Prostate gland (tissue), 2 donors: ENCODE measurements at places on chromosomes 11 and 22. TPM values are rescaled to one million over a fixed set of nuclear protein-coding genes. Genes with fewer than 3 reads are reported as not detected.
A peak's percentile ranks its signal among the peaks of the same experiment; 100 is the strongest.

The COX8A gene
- total RNA-seq: 1,196 TPM

- H3K27me3 ChIP-seq: no peaks in the 10 kb centered on the region
- no peak for DNase-seq
- no peaks in the 10 kb centered on the region for H3K4me1 ChIP-seq
- H3K36me3 ChIP-seq: peaks cover 2% of the 10 kb centered on the region
- H3K27ac ChIP-seq: peak overlapping the region; percentile 89
Observed at GRCh38 chr11:62645671-62645945, 805 bp downstream of the GANAB start.

DNA sequence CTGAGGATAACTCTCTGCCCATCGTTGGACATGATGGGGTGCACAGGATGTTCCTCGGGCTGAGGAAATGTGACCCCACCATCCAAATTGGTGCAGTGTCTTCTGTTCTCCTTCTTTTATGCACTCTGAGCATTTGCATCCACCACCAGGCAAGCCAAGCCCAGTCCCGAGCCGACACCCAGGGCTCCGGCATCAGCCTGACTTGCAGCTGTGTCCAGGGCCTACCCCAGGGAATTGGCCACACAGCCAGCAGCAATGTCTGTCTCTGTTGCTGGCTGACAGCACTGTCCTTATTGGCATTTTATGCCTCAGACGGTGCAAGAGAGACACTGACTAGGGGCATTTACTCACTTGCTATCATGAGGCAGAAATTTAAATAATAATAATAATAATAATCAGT lies 25.4 kb upstream of the CPT1A start:
- H3K4me3 ChIP-seq: no peak overlapping the region
- no peak overlapping the region for H3K27ac ChIP-seq
- no peaks in the 10 kb centered on the region for H3K36me3 ChIP-seq
- DNase-seq: no peak

DNA sequence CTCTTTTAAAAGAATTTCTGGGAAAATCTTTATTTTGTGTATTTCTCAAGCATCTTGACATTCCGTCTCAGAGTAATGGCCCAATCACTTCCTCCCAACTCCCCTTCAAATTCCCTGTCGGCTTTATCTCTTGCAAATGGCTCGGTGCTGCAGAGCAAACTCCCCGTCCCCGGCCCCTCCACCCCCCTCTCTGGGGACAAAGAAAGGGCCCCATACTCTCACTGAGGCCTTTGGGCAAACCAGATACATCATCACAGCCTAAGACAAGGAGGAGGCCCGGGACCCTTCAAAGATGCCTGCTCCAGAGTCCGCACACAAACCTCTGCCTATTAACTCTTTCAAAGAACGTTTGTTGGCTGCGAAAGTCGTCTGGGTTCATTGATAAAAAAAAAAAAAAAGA lies 3.9 kb upstream of the SMIM38 start:
- DNase-seq: no peak
- no peak overlapping the region for H3K27ac ChIP-seq
- no peak overlapping the region for H3K4me3 ChIP-seq
- no peaks in the 10 kb centered on the region for H3K36me3 ChIP-seq
- no peaks in the 10 kb centered on the region for H3K27me3 ChIP-seq
- H3K4me1 ChIP-seq: no peaks in the 10 kb centered on the region

- no peaks in the 10 kb centered on the region for H3K4me1 ChIP-seq
- H3K36me3 ChIP-seq: no peaks in the 10 kb centered on the region
- no peak for DNase-seq
- H3K27ac ChIP-seq: no peak overlapping the region
- no peaks in the 10 kb centered on the region for H3K27me3 ChIP-seq
- no peak overlapping the region for H3K4me3 ChIP-seq
Observed at GRCh38 chr22:44286646-44287045, 26.1 kb downstream of the SHISAL1 start.

GRCh38 chr22:50674130-50674500 lies 1.5 kb downstream of the SHANK3 start:
- H3K27ac ChIP-seq: no peak overlapping the region
- no peak for DNase-seq
- H3K4me3 ChIP-seq: peak overlapping the region; percentile 28
- H3K4me1 ChIP-seq: peaks cover 3% of the 10 kb centered on the region
- H3K27me3 ChIP-seq: no peaks in the 10 kb centered on the region

The TPST2 gene
- 49.4 TPM for total RNA-seq

GRCh38 chr11:83120327-83120726 lies 36.6 kb upstream of the PCF11 start:
- H3K36me3 ChIP-seq: no peaks in the 10 kb centered on the region
- H3K27me3 ChIP-seq: no peaks in the 10 kb centered on the region
- H3K4me3 ChIP-seq: no peak overlapping the region
- DNase-seq: no peak
- H3K27ac ChIP-seq: peak overlapping the region; percentile 44
